B cell (primary cell): ENCODE measurements at places on chromosomes 7 and 10. TPM values are rescaled to one million over a fixed set of nuclear protein-coding genes. Genes with fewer than 3 reads are reported as not detected.

PSAP gene
- polyA plus RNA-seq: 188 and 206 TPM in 2 replicates

DNA sequence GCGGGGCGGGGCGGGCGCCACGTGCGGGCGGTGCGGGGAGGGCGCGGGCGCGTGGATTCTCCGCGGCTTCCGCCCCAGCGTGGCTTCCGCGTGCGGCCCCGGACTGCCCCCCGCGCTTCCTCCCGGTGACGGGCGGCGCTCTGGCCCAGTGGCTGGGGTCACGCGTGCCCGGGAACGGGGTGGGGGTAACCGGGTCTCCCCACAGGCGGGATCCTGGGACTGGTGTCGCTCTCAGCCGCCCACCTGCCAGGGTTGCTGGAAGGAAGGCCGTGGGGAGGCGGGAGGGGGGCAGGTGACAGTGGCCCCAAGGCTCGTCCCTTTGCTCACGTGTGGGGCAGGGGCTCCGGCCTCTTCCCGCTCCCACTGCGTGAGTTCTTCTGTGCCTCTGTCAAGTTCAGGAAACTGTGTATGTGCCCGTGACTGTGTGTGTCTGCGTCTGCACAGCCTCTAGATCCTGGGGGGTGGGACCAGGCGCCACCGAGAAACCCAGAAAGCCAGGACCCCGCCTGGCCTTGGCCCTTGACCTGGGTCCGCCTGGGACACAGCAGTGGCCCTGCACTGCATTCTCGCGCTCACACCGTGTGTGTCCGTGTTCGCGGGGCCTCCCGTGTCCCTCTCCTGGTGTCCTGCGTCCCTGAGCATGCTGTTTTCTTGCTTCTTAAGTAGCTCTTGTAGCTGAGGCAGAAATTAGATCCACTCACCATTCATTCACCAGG is 919 bp downstream of the MAFK start:
- H3K4me3 ChIP-seq: peak overlapping the region; percentile 66
- H3K4me1 ChIP-seq: peaks cover 38% of the 10 kb centered on the region
- DNase-seq: no peak

DNAH11 gene
- not detected in 2 replicates for polyA plus RNA-seq

ANXA8 gene
- polyA plus RNA-seq: not detected in 2 replicates

AGAP9 gene
- polyA plus RNA-seq: 16.8 and 17.5 TPM in 2 replicates

DNA sequence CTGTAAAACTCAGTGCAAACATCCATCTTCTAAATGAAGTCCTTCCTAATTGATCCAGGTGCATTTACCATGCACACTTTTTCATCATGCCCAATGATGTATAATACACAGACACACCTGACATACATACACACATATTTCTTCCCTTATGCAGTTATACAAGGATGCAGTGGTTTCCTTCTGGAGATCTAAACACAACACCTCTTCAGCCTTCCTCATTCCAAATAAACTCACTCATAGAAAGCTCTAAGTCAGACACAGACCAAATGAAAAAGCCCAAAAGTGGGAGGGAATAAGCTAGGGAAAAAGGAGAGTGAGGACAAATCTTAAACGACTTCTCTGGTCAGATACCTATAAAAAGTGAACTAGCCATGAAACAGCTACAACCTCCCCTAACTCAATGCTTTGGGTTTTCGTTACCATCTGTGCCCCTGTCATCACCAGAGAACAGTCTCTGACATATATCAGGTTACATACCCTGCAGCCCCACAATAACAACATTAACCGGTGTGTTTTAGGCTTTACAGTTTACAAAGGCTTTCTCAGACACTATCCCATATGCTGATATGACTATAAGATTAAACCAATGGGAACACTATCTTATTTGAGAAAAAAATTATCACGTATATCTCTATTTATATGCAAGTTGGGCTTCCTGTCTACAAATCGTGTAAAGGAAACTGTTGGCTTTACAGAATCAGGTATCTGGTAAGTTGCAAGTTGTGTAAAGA is 675.2 kb downstream of the PHTF2 start:
- H3K27me3 ChIP-seq: no peaks in the 10 kb centered on the region
- H3K4me1 ChIP-seq: no peaks in the 10 kb centered on the region
- no peak overlapping the region for H3K4me3 ChIP-seq
- no peak for DNase-seq
- no peak overlapping the region for H3K27ac ChIP-seq
- no peaks in the 10 kb centered on the region for H3K36me3 ChIP-seq

- peaks cover 10% of the 10 kb centered on the region for H3K4me1 ChIP-seq
- no peaks in the 10 kb centered on the region for H3K36me3 ChIP-seq
- H3K4me3 ChIP-seq: no peak overlapping the region
- H3K27ac ChIP-seq: no peak overlapping the region
- DNase-seq: no peak
These were observed 22.3 kb downstream of the GIMAP5 start for GRCh38 chr7:150759479-150759878.

GSTO2 gene
- 0.16 and 1.2 TPM in 2 replicates for polyA plus RNA-seq

CCDC172 gene
- not detected in 2 replicates for polyA plus RNA-seq

GRCh38 chr10:102511583-102512274 is 8.0 kb downstream of the SUFU start:
- peak overlapping the region; percentile 45 for H3K27ac ChIP-seq
- peaks cover 1% of the 10 kb centered on the region for H3K36me3 ChIP-seq
- peaks cover 14% of the 10 kb centered on the region for H3K4me1 ChIP-seq
- no peaks in the 10 kb centered on the region for H3K27me3 ChIP-seq
- no peak overlapping the region for H3K4me3 ChIP-seq

- no peaks in the 10 kb centered on the region for H3K4me1 ChIP-seq
- H3K36me3 ChIP-seq: peaks cover 2% of the 10 kb centered on the region
- no peaks in the 10 kb centered on the region for H3K27me3 ChIP-seq
- H3K4me3 ChIP-seq: no peak overlapping the region
These were observed 163.1 kb downstream of the ZNF438 start for GRCh38 chr10:30868611-30869010.
